A549 treated with CpdA at 1 μM for 4 hours (cell line): ENCODE measurements at places on chromosomes 1 and 21. TPM values are rescaled to one million over a fixed set of nuclear protein-coding genes. Genes with fewer than 3 reads are reported as not detected.

Gene CLDN17
- total RNA-seq = not detected in 5 replicates

Gene CADM3
- 0.09 to 0.19 TPM (median 0.12 TPM) in 4 of 5 replicates, not detected in the other for total RNA-seq

Gene BEND5
- not detected in 5 replicates for total RNA-seq

Gene TCP10L
- 0.45 to 0.91 TPM (median 0.59 TPM) in 5 replicates for total RNA-seq

Gene CD52
- total RNA-seq = not detected in 5 replicates

Gene CRP
- total RNA-seq = not detected in 5 replicates
